ENCODE measurements at places on chromosomes 11 and 22. TPM values are rescaled to one million over a fixed set of nuclear protein-coding genes. Genes with fewer than 3 reads are reported as not detected.

The DDB1 gene
- 130 TPM for total RNA-seq

The A4GALT gene
- 71.1 TPM for total RNA-seq

The CALCB gene
- 0.14 TPM for total RNA-seq

The TMEM218 gene
- total RNA-seq = 7.4 TPM

The KCNK4 gene
- total RNA-seq = not detected

The KRTAP5-10 gene
- not detected for total RNA-seq

The LGALS12 gene
- not detected for total RNA-seq

The POU2AF2 gene
- not detected for total RNA-seq

The OR51B2 gene
- total RNA-seq = not detected

The CCDC73 gene
- total RNA-seq = not detected

The OMP gene
- not detected for total RNA-seq

The OR52N1 gene
- not detected for total RNA-seq

The NDUFA6 gene
- 274 TPM for total RNA-seq

The KCNJ5 gene
- total RNA-seq = 5.9 TPM

The CDC45 gene
- total RNA-seq = 0.50 TPM

The CD44 gene
- 24.1 TPM for total RNA-seq

DNA sequence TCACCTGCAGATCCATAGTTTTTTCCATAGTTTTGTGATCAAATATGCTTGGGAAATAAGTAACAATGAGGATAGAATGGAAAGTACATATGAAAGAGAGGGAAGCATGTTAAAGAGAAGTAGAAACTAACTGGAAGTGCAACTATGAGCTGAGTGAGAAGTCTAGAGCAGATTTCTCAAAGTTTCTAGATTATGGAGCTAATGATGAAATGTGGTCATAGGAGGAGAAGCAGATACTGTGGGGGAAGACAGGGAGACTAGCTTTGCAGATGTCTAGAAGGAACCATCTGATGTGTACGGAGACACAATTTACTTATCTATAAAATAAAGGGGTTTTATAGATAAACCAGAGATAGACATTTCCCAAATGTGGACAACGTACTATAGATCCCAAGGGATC, 37.1 kb downstream of the RELT start:
- DNase-seq = no peak

- no peak for DNase-seq
Measured at GRCh38 chr11:76566811-76567210, 103.7 kb downstream of the LRRC32 start.

DNA sequence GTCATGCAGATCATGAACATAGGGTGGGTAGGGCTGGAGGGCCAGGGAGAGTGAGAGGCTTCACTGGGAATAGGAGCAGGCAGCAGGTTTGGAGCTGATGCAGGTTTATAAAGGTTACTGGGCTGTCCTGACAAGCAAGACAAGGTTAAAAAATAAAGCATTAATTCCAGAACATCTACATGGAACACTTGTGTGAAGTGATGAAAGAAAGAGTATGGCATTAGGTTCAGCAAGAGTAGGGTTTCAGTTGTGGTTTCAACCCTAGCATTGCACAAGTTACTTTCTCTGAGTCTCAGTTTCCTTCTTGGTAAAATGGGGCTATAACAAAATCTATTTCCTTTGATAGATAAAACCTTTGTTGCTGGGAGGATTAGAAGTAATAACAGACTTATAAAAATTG, 114.6 kb upstream of the SESN3 start:
- DNase-seq = no peak

- no peak for DNase-seq
Measured at GRCh38 chr11:33321422-33321821, 64.2 kb downstream of the HIPK3 start.

DNA sequence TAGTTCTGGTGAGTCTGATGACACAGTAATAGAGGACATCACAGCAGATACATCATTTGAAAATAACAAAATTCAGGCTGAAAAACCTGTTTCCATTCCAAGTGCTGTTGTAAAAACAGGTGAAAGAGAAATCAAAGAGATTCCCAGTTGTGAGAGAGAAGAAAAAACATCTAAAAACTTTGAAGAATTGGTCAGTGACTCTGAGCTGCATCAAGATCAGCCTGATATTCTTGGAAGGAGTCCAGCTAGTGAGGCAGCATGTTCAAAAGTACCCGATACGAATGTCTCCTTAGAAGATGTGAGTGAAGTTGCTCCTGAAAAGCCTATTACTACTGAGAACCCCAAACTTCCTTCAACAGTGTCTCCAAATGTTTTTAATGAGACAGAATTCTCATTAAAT, 38.7 kb downstream of the RTN3 start:
- no peak for DNase-seq

GRCh38 chr11:133306019-133306418, 226.3 kb downstream of the OPCML start:
- DNase-seq = no peak

DNA sequence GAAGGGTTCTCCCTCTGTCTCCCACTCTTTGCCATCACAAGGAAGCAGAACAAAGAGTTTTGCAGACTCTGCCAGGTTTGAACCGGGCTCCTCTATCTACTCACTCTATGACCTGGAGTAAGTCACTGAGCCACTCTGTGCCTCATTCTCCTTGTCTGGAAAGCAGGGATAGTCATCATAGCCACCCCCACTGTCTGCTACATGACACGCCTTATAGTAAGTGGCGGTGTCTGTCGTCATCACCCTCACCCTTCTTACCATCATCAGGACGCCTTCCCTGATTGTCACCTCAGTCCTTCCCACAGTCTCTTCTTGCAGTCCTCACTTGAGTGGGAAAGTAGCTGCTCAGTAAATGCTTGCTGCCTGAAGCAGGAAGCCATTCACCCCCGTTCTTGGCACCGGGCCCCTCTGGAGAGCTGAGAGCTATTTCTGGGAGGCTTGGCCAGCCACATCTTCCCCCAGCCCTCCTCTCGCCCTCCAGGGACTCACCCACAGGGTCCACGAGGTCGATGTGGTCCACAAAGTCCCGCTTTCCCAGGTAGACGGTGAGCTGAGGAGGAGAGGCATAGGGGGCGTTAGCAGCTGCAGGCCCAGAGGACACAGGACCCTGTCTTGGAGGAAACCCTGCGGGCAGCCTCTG, 46.4 kb downstream of the TPBGL start:
- DNase-seq = no peak

DNA sequence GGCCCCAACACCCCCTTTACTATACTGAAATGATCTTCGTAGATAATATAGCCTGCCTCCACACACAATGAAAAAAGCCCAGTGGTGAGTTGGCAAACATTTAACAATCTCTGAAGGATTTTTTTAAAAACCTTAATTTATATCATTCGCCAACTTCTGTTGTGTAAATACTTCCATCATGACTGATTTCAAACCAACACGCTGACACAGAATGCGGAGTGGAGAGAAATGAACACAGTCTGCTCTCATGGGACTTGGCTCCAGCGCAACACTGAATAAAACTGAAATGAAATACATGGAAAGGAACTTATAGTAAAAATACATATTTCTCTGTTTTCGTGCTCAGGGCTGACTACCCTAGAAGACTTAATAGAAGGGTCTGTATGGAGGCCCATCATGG, 61.3 kb upstream of the WNT11 start:
- no peak for DNase-seq

DNA sequence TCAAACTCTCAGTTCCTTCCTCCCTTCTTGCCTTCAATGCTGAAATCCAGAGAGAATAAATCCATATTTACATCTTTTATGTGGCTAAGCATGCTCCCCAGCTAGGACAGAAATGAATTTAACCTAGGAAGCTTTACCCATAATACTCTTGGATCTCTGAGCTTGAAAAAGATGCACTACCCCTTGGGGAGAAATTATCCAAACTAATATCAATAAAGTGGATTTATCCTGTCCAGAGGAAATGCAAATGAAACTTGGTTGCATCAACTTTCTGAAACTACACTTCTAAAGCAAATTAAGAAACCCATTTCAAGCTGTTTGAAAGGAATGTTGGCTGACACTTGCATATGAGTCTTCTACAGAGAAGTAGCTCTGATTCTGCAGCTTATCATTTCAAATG, 347.9 kb downstream of the TTC28 start:
- DNase-seq = no peak

DNA sequence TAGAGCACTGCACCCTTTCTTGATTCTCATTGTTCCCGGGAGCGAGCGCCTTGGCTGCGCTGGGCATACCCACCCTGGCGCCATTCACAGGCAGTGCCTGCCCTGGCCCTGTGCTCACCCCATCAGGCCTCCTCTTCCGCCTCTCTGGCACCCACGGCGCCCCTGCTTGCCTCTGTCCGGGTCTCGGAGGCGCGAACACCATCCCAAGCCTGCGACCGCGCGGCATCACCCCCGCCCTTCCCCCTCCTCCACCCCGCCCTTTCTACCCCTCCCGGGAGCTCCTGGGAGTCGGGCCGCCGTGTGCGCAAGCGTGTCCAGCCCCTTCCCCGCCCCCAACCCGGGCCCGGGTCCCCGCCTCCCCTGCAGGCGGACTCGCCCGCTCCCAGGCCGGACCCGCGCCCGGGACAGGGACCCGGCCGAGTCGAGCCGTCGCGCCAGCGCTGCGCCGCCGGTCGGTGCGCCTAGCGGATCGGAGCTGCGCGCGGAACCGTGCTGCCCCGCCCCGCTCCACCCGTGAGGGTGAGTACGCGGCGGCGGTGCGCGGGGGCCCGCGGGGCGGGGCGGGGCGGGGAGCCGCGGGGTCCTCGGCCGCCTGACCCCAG, at the start of gene ST3GAL4:
TSS of gene ST3GAL4 (plus strand) at position 363 of the 602 bp plus-strand sequence. CDS start 50,470 bp downstream, outside the sequence.
- DNase-seq = peak; percentile 87

GRCh38 chr22:49717322-49717919, 110.3 kb downstream of the BRD1 start:
- no peak for DNase-seq

GRCh38 chr11:69307421-69307820, 13.5 kb downstream of the MYEOV start:
- no peak for DNase-seq

- DNase-seq = no peak
Measured at GRCh38 chr11:92536883-92537282, 312.3 kb downstream of the FAT3 start.

- DNase-seq = no peak
Measured at GRCh38 chr11:71340086-71340606, 87.8 kb upstream of the SHANK2 start.

GRCh38 chr11:62592146-62592815, 958 bp upstream of the TUT1 start:
- DNase-seq = no peak

- DNase-seq = no peak
Measured at GRCh38 chr22:19579115-19579811, 55.1 kb upstream of the CLDN5 start.

DNA sequence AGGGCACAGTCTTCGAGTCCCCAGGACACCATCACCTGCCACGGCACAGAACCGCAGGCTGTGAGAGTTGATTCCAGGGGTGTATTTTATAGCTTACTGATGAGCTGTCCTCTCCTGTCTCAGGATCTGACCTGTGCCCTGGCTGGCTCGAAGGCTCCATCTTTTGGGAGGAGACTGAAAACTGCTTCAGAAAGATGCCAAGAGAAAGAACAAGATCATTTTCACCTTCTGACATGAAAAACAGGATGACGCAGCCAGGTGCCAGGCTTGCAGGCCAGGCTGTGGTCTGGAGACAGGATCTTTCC, 2.2 kb downstream of the MRGPRD start:
- DNase-seq = no peak

DNA sequence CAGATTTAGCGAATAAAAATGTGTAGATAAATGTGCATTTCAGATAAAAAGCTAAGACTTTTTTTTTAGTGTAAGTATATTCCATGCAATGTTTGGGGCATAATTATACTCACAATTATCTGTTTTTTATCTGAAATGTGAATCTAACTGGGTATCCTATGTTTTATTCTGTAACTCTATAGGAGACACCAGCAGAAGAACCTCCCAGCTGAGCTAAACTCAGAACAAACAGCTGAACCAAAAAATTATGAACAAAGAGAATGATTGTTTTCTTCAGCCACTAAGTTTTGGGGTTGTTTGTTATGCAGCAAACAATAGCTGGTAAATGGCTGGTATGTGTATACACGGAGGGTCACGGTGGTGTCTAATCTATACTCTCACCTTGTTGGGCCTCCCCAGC, 42.9 kb downstream of the FBXO7 start:
- no peak for DNase-seq

GRCh38 chr11:1880746-1881441, 10.8 kb downstream of the PRR33 start:
- no peak for DNase-seq

DNA sequence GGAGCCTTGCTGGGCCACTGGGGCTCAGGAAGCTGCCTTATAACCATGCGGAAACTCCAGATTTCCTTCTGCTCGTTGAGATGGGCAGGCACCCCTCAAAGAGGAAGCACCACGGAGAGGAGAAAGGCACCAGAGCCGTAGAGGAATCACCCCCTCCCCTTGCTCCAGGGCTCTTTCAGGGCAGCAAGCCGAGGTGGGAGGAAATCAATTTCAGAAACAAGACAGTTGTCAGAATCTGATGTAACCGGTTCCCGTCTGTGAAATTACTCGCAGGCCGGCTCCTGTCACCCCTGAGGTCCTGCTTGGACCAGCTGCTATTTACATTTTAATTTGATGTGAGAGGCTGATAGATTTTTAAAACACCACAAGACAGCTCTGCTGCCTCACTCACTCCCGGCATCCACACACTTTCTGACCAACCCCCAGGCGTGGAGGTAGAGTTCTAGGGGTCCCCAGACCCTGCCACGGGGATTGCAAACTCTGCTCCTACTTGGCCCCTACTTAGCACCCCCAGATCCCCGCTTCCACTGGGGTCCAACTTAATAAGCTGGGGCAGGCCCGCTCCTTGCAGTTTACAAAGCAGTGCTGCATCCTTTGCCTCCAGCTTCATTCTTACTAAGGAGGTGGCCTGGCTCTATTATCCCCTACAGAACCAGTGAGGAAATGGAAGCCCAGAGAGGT, 162.5 kb downstream of the CEP164 start:
- no peak for DNase-seq

- DNase-seq = no peak
Measured at GRCh38 chr11:73838443-73839122, 38.1 kb downstream of the COA4 start.
